RCC 7860 (cell line): ENCODE measurements at places on chromosomes 3 and 15.

DNA sequence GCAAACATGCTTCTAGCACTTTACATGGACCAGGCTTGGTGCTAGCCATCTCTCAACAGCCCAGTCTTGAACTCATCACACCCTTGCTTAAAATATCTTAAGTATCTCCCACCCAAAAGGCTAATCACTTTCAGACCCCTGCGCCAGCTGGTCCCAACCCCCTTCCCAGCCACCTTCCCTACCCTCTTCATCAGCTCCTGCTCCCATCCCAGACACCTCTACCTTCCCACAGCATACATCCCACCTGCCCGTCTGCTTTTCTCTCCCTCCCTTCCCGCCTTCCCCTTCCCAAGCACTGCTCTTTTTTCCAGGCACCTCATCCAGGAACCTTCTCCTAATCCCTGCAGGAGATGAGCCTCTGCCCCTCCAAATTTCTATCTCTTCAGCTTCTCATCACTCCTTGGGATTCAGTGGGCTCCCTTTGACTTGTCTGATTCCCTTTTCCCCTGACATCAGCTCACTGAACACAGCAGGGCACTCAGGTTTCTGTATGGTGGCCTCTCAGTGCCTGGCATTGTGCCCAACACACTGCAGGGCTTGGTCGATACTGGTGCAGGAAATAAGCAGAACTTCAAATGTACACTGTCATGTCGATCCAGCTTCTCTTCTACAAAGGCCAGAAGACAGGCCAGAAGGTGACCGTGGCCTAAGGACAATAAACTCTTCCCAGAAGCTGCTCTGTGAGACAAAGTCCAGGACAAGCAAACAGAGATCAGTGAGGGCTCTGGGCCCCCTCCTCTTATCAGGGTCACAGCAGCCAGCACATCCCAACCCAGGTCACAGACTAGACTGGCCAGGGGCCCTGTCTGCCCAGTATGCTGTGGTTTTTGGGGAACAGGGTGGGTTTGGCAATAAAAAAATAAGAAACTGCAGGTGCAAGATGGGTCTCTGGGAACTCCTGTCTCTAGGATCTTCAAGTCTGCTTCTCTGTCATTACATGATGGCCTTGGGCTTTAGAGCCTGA is 2.2 kb upstream of the ITIH1 start:
- no peak for DNase-seq

DNA sequence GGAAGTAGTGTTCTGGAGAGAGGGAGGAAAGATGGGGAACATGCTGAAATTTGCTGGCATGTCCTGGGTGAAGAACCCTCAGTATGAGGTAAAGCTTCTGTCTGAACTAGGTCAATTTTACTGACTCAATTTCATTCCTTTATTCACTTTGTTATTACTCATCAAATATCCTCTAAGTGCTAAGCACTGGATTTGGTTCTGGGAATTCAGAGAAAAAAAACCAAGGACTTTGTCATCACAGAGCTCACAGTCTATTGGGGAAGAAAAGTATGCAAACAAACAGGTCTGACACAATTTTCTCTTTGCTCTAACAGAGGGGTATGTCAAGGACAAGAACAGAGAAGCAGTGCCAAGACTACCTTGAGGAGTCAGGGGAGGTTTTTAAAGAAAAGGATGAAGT is 68.0 kb downstream of the TFG start:
- peak; percentile 42 for DNase-seq

GRCh38 chr3:45003859-45004258 is 22.2 kb upstream of the CLEC3B start:
- no peak for DNase-seq

GRCh38 chr3:166836836-166837235 is 543.3 kb downstream of the ZBBX start:
- no peak for DNase-seq

DNA sequence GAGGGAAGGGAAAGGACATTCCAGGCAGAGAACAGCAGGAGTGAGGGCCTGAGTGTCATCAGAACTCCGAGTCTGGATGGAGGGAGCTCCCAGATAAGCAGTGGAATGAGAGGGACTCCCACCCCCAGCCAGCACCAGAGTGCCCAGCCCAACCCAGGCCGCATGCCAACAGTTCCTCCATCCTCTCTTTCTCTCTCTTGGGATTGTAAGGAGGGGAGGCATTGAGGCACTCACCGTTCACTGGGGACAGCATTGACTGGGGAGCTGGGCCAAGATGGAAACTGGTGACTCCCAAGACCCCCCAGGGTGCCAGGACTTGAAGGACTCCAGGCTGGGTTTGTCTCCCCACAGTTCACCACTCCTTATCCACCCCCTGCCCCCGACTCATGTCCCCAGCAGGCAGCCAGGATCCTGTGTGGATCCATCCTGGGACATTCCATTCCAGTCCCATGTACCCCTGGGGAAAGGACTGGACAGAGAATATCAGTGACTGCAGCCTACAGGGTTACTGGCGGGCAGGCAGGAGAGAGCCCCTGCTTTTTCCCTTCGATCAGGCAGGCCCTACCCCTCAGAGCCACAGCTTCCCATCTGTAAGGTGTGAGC is 15.7 kb downstream of the PTH1R start:
- DNase-seq: no peak

DNA sequence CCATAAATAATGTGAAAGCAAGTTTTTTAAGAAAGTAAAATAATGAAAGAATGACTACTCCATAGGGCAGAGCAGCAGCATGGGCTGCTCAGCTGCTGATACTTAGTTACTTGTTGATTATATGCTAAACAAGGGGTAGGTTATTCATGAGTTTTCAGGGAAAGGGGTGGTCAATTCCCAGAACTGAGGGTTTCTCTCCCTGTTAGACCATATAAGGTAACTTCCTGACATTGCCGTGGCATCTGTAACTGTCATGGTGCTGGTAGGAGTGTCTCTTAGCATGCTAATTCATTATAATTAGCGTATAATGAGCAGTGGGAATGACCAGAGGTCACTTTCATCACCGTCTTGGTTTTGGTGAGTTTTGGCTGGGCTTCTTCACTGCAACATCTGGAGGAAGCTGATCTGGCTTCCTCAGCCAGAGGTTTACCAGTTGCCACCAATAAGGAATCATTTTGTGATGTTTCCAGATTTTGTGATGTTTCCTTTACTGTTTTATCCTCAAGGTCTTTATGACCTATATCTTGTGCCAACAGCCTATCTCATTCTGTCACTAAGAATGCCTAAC is 121.8 kb upstream of the CHL1 start:
- no peak for DNase-seq

GRCh38 chr3:94935738-94936580 is 873.1 kb downstream of the NSUN3 start:
- DNase-seq: no peak

DNA sequence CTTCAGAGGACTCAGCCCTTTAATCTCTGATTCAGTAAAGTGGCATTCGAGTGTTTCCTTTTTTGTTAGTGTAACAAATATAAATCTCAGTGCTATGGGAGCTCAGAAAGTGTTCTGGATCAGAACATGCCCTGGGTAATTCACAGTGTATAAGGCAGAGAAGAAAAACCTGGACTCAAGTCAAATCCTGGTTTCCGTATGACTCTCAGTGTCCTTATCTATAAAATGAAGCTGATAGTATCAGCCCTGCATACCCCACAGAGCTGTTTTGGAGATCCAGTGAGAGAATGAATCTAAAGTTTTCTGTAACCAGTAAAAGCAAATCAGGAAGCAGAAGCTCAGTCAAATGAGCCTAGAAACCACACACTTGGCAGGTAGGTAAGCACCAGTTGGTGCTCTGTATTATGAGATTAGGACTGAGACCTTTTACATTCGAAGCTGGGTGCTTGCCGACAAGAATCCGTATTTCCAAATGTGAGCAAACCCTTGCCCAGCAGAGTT is 67.2 kb downstream of the IL1RAP start:
- peak; percentile 6 for DNase-seq

GRCh38 chr3:153897842-153898241 is 223.3 kb upstream of the ARHGEF26 start:
- DNase-seq: no peak

GRCh38 chr3:133644768-133645167 is 17.0 kb downstream of the TOPBP1 start:
- DNase-seq: peak; percentile 60

- no peak for DNase-seq
These were observed 33.7 kb downstream of the FBLN2 start for GRCh38 chr3:13582366-13583250.

DNA sequence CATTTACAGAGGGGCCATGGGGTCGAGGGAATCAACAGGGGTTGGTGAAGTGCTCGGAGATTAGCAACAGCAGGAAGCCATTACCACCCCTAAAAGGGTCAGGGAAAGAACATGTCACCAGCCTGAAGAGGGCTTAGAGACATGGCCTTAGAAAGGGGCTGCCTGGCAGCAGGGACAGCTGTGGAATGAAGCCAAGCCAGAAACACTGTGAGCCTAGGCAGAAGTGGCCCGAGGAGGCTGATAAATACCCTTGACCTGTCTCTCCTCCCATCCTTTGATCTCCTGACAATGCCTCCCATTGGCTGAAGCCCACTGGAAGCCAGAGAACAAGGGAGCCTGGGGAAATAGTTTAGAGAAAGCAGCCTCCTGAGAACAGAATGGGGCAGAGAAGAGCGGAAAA is 31.4 kb downstream of the GPD1L start:
- DNase-seq: no peak

GRCh38 chr15:60939389-60939788 is 289.7 kb downstream of the RORA start:
- no peak for DNase-seq

GRCh38 chr15:82810061-82810889 is 847 bp downstream of the WHAMM start:
- peak; percentile 23 for DNase-seq

- DNase-seq: no peak
These were observed 200.5 kb upstream of the LRTM1 start for GRCh38 chr3:55128225-55128823.

DNA sequence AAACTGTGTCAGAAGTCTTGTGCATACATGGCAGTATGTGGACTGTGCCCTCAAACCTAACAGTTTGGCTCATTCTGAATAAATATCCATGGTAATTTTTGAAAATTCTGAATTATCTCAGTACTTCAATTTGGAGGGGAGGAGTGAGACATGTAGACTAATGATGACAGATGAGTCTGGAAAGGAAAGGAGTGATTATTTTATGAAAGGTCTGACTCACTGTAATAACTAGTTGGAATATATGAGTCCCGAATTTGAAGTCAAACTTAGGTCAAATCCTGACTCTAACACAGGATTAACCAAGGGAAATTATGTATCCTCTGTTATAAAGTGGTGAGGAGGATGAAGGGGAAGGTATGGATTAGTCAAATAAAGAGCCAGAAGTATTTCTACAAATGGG is 38.6 kb downstream of the SUCNR1 start:
- no peak for DNase-seq

GRCh38 chr3:194579091-194579606 is 54.1 kb downstream of the TMEM44 start:
- peak; percentile 84 for DNase-seq
